ENCODE measurements at places on chromosomes 7 and 10.

- no peak for DNase-seq
Measured at GRCh38 chr7:30166155-30166840, 31.5 kb downstream of the MTURN start.

- DNase-seq, result no peak
Measured at GRCh38 chr7:98223898-98224700, 12.9 kb downstream of the BHLHA15 start.

GRCh38 chr10:21114683-21115082 is 217.6 kb upstream of the NEBL start:
- DNase-seq, result no peak

DNA sequence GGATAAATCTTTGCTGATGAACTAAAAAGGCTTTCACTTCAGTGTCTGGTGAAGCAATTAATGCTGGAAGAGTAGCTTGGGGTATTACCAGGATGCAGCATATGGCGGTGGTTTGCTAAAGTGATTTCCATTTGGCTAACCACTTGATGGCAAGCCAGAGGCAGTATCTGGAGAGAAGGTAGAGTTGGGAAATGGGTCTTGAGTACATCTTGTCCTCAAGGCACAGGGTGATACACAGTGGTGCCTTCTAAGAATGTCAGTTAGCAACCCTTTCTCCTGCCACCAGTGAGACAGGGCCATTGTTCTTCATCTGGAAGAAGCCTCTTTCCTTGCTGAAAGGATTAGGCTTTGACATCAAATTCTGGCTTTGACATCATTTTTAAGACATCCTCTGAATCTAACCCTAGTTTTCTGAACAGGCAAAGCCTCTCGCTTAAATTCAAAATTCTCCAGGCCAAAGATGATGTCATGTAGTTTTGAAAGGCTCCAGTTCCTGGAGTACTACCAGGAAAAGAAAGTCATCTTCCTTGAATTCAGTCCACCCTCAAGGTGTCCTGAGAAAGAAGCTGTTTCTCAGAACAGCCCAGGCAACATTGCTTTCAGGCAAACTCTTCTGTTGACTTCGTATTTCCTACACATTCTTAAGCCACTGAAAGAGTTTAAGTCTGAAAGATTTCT is 162.4 kb downstream of the ARID5B start:
- DNase-seq, result peak; percentile 67

- DNase-seq, result no peak
Measured at GRCh38 chr10:61643316-61643751, 19.4 kb upstream of the CABCOCO1 start.

DNA sequence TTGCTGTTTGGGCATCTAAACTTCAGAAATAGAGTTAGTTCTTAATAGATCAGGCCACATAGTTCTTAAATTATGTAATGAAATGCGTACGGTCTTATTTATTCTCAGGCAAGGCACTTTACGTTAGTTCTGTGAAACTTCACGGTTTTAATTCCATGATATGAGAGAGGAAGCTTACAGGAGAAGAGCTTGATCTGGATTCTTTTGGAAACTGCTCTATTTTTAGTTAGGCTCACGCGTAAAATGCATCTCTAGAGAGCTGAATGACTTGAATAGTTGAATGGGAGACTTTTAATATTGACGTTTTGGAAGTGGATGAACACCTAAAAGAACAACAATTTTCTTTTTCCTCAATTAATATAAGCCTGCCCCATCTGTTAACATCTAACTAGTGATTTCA is 71.1 kb downstream of the PRKG1 start:
- DNase-seq, result no peak

- no peak for DNase-seq
Measured at GRCh38 chr7:139627831-139628230, 104.3 kb downstream of the CLEC2L start.

DNA sequence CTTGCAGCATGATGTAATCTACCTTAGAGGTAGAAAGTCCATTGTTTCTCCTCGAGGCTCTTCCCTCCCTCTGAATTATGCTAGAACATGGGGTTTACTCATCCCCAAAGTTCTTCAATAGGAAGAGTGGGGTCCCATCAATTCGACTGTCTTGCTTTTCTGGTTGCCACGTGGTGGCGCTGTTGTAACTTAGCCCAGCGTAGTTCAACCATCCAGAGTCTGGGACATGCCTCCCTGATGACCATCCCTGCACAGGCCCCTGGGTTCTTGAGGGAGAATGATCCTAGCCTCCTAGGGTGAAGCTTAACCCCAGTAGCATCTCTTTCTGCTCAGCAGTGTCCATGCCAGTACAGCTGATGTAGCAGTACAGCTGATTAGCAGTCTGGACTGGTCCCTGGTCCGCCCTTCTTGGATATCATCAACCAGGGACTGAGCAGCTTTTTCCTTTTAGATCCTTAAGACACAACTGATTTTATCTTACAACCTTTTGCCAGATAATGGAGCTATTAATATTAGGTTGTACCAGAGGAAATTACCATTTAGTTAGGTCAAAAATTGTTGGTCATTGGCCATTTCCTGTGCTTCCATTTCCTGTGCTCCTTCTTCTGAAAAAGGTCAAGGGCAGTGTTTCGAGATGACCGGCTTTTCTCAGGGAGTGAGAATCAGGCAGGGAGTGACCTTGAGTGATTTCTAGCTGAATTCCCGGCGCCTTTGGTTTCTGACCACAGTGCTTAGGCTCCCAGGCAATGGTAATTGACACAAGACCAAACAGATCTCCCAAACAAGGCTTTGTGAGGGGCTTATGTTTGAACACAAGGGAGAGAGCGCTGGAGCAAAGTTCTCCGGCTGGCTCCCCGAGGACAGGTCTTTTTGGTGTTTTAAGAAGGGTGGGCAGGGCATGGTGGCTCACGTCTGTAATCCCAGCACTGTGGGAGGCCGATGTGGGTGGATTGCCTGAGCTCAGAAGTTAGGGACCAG is 65.4 kb downstream of the TACC2 start:
- no peak for DNase-seq

DNA sequence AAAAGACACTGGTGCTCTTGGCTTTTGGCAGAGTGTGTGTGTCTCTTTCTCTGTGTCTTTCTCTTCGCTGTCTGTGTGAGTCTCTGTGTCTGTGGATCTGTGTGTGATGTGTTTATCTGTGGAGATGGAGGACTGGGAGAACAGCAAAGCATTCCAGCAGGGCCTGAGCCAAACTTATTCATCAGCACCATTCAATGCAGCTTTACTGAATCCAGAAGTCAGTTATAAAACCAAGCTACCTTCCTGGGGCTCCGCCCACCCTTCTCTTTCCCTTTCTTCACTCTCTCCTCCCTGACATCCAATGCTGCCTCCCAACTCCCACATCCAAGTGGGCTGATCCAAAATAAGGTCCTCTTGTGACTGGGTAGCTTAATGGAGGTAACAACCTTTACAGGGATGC is 3.9 kb downstream of the SGMS1 start:
- no peak for DNase-seq

GRCh38 chr10:99827936-99828335 is 45.5 kb downstream of the ABCC2 start:
- no peak for DNase-seq

GRCh38 chr7:130273081-130273932 is 6.6 kb downstream of the CPA2 start:
- no peak for DNase-seq

GRCh38 chr10:10508211-10508610 is 509.5 kb upstream of the CELF2 start:
- DNase-seq, result no peak

- DNase-seq, result no peak
Measured at GRCh38 chr7:84780158-84781124, 406.4 kb downstream of the SEMA3D start.

- DNase-seq, result no peak
Measured at GRCh38 chr10:836782-837181, 94.7 kb downstream of the LARP4B start.

DNA sequence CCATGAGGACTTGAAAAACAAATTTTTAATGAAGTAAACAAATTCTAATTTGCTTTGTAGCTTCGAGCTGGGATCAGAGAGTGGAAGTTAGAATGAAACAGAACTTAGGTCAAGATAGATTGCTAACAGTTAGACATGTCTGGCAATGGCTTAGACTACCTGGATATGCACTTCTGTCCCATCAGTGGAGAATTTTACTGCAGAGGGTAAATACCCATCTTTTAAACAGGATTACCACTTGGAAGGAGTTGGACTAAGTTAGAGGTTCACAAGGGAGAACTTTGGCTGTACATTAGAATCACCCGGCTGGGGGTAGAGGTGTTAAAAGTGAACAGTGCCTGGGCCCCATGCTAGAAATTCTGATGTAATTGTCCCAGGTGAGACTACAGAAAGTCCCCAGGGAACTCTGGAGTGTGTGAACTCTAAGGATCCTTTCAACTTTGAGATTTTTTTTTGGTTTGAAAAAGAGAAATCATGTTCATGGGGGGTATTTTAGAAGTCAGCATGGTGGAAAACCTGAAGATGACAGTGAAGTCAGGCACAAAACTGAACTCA is 35.5 kb downstream of the ENTPD1 start:
- DNase-seq, result no peak

DNA sequence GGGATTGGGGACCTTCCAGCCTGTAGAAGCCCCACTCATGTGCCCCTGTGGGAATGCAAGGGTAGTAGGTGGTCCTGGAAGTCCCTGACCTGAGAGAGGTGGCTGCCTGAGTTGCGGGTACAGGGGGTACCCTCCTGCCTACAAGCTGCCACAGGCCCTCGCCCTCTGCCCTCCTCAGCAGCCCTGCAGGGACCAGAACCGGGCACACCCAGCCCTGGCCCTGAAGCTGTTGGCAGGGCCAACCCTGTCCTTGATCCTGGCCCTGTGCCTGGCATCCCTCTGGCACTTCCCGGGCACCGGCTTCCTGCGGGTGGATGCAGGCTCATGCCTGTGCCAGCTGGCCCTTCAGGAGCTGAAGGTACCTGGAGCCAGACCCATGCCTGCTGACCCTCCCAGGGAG is 54.9 kb upstream of the ELN start:
- DNase-seq, result no peak

DNA sequence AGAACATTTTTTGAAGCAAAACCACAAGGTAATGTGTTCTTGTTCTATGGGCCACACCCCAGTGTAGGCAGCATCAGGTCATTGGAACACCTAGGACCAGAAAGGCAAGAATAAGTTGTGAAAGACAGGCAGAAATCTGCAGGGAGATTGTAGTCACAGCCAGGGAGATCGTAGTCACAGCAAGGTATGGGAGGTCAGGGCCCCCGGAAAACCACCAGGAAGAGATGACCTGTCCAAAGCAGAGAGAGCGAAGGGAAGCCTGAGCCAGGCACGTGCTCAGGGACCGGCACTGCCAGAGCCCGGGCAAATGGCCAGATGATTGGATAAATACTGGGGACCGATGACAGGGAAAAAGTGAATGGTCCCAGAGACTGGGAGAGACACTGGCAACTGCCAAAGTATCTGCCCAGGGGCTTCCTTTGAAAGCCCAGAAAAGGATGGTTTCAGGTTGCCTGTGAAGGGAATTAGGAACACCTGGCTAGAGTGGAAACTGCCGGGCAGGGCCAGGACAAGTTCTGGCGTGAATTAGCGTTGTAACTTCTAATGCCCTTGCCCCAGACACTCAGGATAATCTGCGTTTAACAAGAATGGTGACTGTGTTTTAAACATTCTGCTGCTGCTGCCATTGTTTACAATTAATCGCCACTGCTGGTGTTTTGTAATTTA is 3.9 kb upstream of the NOBOX start:
- DNase-seq, result no peak

DNA sequence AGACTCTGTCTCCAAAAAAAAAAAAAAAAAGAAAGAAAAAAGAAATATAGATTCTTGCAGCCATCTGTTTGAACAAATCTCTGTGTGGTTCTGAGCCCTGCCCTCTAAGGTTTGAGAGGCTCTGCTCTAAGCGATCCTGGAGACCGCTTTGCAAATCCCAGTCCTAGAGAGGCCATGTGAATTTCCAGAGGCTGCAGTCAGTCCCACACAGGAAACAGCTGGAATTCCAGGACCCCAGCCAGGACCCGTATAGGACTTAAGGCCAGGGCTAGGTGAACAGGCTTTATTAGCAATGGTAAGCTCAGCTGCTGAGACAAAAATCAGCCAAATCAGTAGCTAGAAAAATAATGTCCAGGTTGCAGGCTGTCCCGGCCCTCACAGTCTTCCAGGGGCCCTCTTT is 154.8 kb downstream of the RPS24 start:
- DNase-seq, result no peak

- no peak for DNase-seq
Measured at GRCh38 chr7:137096607-137097006, 228.2 kb downstream of the CHRM2 start.

- DNase-seq, result no peak
Measured at GRCh38 chr7:102223184-102223583, 63.5 kb upstream of the SH2B2 start.

GRCh38 chr7:36749282-36749960 is 25.1 kb upstream of the AOAH start:
- no peak for DNase-seq

- DNase-seq, result no peak
Measured at GRCh38 chr10:97643441-97643985, 3.0 kb downstream of the PI4K2A start.

DNA sequence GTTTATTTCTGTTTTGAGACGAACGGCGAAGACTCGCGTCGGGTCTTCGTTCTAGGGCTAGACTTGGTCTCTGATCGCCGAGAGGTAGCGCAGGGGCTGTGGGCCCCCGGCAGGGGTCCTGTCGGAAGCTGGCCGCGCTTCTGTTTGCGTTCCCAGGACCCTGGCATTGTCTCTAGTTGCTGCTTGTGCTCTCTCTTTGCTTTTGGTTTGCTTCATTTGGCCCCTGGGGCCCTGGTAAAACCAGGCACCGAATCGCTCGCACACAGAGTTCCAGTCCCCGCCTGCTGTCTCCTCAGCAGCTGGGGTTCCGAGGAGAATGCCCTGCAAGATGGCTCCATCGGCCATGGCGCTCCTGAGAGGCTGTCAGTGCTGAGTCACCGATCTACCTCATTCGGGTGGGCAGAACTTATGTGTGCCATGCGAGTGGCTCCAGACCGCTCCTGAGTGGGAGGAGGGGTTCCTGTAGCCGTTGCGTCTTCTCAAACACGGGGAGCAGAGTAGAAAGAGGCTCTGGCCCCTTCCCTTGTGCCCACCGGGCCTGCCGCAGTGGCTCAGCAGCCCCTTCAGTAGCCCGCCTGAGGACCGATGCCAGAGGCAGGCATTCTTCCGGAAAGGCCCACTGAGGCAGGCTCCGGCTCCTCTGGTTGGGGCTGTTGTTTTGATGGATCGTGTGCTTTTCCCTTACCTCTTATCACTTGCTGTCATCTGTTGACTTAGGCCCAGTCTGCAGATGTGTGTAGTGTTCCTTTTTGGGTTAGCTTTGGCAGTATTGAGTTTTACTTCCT is 826 bp downstream of the CHPF2 start:
- peak; percentile 71 for DNase-seq

- DNase-seq, result no peak
Measured at GRCh38 chr10:54363390-54363789, 437.6 kb downstream of the PCDH15 start.

DNA sequence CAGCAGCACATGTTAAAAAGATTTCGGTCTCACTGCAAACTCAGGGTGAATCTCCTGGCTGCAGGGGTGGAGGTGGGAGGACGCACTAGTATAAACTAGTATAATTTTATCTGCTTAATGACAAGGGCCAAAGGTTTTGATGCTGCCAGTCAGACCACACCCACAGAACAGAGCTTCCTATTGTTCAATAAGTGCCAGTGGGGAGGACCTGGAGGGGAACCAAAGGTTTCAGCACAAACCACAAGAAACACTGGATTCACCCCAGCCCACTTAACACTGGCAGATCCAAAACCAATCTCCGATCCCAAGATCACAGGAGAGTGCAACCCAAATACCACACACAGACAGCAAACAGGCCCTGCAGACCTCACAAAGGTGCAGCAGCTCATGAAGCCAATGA is 6.6 kb downstream of the VOPP1 start:
- no peak for DNase-seq

- DNase-seq, result no peak
Measured at GRCh38 chr7:75611557-75612178, 119.5 kb downstream of the SPDYE5 start.
